ENCODE measurements at places on chromosomes 4 and X.

GRCh38 chr4:29805916-29806480 is 914.2 kb upstream of the PCDH7 start:
- DNase-seq: no peak

DNA sequence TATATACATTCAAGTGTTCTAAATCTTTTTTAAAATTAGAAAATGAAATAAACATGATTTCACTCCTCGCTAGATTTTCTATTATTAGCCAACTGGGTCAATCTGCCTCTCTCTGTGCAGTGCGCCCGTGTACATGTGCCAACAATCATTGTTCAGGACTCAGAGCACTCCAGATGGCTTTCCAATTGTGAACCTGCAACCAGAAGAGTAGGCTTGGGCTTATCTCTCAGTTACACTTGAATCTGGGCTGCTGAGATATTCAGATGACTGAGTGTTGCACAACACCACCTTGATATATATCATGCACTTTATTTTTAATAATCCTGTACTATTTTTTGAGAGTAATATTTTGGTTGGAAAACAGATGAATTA is 184.0 kb upstream of the FSTL5 start:
- DNase-seq: peak; percentile 15

GRCh38 chr4:159281771-159282170 is 178.9 kb downstream of the RAPGEF2 start:
- no peak for DNase-seq

DNA sequence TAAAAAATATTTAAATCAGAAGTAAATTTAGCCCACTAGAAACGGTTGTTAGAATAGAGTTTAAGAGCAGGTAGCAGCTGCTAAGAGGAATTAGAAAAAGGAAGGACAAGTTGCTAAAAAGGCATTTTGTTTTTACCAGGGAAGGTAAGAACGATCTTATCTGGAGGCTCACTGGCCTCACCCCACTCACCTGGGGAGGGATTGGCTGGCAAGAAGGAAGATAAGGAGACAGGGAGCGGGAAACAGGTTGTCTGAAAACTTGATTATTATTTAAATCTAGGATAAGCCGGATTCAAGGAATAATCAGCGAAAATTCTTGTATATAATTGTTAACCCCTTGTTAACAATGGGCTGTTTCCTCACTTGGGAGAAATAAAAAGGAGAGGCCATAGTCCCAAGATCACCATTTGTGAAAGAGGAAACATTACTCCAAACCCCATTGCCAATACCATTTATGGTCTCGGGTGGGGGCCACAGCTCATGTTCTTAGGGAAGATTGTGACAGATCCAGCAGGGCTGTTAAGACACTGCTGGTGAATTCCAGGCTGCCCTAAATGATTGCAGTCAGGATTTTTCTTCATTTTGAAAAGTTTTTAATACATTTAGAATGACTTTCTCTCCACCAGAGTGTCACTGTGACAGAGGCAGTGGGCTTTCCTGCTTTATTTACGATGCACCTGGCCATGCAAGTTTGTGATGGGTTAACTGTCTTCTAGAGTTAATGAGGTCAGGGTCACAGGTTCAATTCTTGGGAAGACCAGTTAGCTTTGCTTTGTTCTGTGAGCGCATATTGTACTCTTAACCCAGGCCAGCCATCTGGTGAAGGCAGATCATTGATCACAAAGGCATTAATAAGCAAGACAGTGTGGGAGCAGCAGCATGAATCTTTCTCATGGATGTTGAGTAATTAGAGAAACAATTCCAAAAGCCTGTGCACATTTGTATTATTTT is 106.6 kb downstream of the CEP135 start:
- DNase-seq: no peak

DNA sequence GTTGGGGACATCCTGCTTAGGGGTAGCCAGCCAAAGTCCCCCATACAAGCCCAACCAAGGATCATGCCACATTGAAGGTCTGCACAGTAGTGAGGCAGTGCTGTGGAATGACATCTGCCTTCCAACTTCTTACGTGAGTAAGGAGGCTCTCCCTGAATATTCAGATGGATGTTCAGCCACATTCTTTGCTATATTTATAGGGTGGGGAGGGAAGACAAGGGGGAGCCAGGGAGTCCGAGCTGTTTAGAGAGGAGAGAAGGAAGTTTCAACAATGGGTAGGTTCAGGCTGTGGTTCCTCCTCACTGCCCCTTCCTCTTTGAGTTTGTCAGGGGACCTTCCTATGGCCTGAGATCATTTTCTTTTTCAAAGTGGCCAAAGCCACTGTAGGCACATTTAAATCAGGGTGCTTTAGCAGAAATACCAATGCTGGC is 29.8 kb downstream of the MSN start:
- DNase-seq: no peak

GRCh38 chr4:148056879-148057278 is 325.0 kb downstream of the ARHGAP10 start:
- DNase-seq: no peak

- no peak for DNase-seq
Observed at GRCh38 chrX:38516196-38516774, 45.1 kb upstream of the TSPAN7 start.

DNA sequence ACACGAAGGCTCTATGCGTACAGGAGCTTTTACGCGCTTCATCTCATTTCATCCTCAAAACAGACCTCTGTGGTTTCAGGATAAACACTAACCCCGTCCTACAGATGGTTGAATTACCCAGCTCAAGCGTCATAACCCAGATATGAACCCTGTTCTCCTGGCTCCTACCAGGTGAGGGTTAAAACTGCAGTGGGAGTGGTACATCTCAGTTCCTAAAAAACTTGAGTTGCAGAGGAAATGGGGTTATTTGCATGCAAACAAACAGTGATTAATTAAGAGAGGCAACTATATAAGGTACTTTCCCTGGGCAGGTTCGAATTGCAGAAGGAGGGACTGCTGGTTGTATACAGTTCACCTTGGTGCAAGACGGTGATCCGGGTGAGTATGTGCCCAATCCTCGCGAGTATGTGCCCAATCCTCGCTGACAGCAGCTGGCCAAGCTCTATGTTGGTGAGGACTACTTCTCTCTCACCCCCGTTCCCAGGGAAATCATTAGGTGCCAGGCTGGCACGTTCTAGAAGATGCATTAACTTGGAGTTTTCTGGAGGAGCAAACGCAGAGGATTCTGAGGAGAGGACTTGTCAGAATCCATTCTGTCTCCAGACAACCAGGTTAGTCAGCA is 72.6 kb downstream of the FHDC1 start:
- no peak for DNase-seq

- DNase-seq: no peak
Observed at GRCh38 chr4:160141206-160141605, 1038.3 kb downstream of the RAPGEF2 start.

- DNase-seq: peak; percentile 37
Observed at GRCh38 chrX:153922932-153923857, 2.9 kb downstream of the ARHGAP4 start.

DNA sequence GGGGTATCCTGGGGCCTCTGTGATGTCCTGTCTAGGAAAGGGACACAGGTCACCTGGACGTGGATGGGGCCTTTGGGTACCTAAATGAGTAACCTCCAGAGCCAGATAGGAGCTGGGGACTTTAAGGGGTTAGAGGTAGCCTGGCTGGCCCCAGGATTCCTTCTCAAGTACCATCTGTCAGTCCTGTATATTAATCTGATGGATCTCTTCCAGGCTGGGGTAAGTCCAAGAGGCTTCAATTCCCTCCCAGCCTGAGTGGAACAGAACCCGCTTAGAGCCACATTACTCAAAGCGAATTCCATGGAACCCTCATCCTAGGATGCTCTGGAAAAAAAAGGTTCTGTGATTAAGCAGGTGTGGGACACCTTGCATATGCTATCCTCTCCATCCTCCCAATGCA is 24.8 kb upstream of the MAP3K15 start:
- no peak for DNase-seq

GRCh38 chrX:66163849-66164411 is at the start of gene HEPH:
TSS of gene HEPH (plus strand) at chrX:66164247. CDS start at chrX:66170571, 6,324 bp downstream.
- no peak for DNase-seq

DNA sequence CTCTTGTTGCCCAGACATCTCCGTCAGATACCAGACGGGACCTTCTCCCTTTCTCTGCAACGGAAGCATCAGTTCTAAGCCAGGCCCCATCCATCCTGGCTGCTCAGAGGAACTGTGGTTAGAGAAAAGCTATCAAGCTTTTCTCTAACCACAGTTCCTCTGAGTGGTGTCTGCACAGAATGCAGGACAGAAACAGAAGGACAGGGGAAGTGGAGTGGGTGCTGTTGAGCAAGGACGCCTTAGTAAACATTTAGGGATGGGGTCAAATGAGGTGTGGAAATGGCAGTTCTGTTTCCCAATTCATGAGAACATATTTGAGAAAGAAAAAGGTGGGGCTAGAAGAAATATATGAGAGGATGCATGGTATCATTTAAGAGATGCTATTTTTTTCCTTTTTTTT is 283.8 kb downstream of the CRLF2 start:
- DNase-seq: no peak

- DNase-seq: no peak
Observed at GRCh38 chr4:127141856-127142255, 490.9 kb upstream of the INTU start.

DNA sequence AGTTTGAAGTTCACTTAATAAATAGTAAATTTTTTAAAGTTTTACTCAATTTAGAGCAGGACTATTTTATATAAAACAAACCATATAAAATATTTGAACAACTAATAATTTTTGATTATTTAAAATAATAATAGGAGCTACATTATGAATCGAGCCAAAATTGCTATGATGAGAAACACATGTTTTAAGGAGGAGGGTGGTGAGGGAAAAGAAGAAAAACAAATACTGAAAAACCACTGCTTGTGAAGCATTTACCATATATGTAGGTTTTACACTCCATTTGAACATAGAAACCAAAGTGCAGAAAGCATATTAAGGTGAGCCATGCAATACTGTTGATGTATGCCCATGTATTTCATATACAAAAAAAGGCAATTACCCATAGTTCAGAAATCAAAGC is 448.9 kb downstream of the FSTL5 start:
- no peak for DNase-seq

DNA sequence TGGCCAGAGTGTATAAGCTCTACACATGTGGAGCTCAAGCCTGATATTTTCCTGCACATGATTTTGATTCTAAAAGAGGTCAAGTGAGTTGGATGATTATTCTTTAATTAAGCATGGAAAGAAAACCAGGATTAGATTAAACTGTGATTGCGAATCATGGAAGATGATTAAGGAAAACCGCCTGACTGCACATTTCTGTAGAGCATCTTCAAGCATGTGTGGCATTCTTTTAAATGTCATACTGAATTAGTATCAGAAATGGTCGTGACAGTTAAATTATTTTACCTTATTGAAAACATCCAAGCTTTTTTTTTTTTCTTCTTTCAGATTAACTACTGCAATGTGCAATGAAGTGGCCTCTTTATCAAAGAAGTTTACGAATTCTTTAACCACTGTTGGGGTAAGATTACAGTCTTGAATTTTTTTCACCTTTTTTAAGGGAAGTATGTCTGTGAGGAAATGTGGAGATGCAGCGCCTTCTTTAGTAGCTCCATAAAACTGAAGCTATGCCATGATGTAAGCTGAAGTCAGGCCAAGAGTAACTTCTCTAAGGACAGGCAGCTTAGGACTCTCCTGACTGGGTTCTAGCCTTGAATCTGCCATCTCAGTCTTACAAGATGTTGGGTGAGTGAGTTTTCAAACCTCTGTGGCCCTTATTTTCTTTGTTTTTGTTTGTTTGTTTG is 67.9 kb downstream of the FAM114A1 start:
- DNase-seq: no peak

DNA sequence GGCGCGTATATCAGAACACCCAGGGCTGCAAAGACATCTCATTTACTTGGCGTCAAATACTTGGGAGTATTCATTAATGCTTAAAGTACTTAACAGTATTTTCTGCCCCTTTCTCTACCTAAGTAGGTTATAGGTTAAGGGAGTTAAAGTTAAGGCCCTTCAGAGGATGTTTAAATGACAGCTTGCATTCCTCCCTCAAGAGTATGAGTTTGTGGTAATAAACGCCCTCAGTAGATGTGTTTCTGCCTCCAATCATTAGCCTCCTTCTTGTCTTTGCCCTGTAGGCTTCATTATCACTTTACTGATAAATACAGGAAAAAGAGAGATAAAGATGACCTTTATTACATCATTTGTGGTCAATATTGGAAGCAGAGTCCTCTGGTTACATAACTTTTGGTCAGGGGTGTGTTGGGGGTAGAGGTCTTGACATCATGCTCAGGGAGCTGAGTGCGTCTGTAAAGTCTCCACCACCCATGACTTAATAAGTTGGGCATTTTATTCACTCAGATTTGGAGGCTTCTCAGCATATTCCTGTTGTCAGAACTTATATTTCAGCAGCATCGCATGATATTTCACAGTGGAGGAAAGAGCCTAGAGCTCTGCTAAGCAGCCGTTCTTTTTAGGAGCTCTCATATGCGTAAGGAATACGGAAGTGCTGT is 145.9 kb downstream of the CPE start:
- no peak for DNase-seq

DNA sequence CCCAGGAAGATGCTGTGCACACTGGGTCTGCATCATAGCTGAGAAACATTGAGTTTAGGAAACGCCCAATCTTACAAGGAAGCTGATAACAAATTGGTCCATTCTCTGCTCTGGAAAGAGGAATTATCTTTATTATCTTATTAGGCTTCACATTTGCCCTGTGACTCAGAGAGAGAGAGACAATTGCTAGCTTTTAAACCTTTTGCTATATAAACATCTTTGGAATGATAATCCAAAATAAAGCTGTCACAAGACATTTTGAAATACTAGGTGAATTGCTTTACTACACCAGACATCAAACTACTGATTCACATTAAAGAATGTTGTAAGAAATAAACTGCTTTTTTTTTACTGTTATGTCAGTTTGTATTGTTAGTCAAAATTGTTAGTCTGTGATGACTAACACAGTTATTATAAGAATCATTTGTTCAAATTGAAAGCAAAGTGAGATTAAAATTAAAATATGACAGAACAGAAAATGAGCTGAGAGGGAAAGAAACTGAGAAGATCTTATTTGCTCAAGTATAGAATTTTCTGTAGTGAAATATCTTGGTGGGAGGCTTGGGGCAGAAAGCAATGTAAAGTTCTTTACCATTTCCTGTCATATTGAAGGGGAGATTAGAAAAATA is 765.4 kb upstream of the PCDH10 start:
- no peak for DNase-seq

DNA sequence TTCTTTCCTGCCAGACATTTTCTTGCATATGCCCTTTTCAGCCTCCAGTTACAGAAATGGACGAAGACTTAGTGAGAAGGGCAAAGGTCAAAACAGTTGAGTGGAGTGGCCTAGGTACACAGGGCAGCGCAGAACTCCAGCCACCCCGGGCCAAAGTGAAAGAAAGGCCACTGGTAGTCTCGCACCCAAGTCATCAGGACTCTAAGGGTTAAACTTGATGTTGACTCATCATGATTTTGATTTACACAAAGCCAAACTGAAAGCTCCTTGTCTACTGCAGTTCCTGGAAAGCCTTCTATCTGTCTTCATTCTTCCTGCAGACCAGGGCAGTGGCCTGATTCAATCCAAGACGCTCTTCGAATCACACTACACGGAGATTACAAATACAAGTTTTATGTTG is 2.6 kb upstream of the IL13RA1 start:
- DNase-seq: no peak

GRCh38 chrX:16267431-16267830 is 100.2 kb downstream of the MAGEB17 start:
- DNase-seq: no peak

All from posterior cingulate gyrus (tissue), 11 donors.